ENCODE measurements at places on chromosomes 5 and 9.

- no peak for DNase-seq
Observed at GRCh38 chr5:170537451-170538095, 33.8 kb downstream of the KCNIP1 start.

DNA sequence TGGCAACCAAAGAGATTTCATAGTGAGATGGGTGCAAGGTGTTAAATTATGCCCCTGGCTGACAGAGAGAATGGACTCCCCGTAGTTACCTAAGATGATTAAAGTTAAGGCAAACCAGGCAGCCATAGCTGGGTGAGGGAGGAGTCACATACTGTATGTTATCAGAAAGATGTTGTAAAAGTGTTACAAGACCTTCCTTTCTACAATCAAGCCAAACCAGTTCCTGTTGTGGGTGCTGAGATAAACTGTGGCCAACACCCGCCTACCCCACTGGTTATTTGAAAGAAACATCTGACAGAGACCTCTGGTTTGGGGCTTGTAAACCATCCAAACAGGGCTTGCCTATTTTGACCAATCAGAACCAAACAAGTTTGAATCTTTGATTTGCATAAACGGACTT lies 684.7 kb upstream of the NUDT12 start:
- no peak for DNase-seq

GRCh38 chr9:34154057-34154456 lies 24.8 kb upstream of the UBAP1 start:
- DNase-seq = no peak

DNA sequence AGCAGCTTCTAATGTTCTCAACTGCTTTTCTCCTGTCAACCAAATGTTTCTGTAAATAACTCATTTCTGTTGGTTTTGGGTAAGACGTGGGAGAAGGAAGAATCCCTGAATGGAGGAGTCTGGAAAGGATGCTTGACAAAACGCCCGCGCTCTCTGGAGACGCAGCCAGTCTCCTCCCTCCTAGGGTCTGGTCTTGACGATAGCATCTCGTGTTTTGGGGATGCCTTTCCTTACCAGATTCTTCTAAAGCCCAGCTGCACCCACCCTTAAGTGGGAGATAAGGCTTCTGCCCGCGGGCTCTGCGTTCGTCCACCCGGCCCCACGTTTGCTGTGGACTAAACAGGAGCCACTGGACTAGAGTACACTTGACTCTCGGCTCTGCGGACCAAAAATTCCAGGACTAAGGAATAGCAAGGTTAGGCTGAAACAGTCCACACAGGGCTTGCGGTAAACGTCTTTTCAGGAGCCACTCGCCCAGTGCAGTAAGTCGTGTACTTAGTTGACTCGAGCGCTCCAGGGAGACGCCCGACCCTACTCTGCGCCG lies 491 bp upstream of the CTSL start:
- DNase-seq = no peak

DNA sequence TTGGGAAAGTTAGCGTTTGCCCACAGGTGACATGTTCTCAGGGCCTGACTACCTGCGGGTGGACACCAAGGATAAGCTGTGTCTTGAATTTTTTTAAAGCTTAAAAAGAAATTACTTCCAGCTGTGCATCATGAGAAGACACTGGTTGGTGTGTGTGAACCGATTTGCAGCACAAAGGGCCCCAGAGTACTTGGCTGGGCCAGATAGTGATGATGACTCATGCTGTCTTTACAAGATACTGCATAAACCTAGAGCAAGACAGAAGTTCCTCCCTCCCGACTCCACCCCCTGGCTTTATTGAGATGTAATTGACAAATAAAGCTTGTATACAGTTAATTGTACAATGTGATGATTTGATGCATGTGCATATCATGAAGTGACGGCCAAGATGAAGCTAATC lies 212.8 kb downstream of the NXNL2 start:
- DNase-seq = no peak

DNA sequence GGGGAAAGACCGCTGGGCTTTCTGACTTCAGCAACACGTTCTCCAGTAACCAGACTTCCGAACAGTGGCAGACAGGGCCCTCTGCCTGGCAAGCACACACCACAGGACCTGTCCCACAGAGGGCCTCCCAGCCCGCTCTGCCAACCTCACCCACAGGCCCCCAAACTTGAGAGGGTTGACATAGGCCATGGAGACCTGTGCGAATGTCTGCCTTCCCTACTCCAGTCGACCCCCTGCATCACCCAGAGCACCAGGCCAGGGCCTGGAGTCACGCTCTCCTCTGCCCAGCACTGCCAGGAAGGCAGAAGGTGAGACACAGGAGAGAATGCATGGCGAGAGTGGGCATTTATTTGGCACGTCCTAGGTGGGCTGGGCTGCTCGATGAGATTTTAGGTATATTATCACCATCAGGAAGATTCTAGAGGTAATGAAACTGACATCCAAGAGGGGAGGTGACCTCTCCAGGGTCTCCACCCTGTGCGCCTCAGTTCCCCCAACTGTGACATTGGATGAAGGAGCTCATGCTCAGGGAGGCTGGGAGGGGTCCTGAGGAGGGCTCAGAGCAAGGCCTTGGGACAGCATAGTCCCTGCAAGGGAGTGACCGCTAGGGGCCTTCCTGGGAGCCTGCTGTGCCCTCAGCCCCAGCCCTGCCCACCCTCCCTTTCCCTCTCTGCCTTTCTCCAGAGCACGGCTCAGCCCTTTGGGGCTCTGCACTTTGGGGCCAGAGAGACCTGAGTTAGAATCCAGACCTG lies 54.9 kb downstream of the DUSP1 start:
- no peak for DNase-seq

GRCh38 chr9:110206389-110206788 lies 1.6 kb downstream of the C9orf152 start:
- DNase-seq = no peak

DNA sequence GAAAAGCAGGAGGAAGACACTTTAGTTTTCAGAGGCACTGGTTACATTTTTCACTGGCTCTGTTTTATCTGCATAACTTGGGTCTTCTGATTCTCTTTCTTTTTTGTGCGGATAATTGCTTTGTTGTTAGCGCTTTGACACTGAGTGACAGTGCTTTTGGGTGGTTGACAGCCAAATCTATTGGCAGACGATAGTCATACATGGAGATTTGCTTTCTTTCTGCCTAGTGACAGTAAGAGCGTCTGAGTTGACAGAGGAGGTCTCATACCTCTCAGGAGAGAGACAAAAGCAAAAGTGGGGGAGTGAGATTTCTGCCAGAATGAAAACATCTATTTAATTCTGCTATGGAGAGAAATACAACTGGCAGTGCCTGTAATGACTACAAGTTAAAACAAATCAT lies 2278.0 kb upstream of the WWC1 start:
- no peak for DNase-seq

- peak; percentile 93 for DNase-seq
Observed at GRCh38 chr5:180090098-180090768, 18.7 kb upstream of the RNF130 start.

GRCh38 chr5:62007457-62007856 lies 298.5 kb upstream of the KIF2A start:
- DNase-seq = no peak

- no peak for DNase-seq
Observed at GRCh38 chr5:152622628-152623027, 217.5 kb upstream of the NMUR2 start.

DNA sequence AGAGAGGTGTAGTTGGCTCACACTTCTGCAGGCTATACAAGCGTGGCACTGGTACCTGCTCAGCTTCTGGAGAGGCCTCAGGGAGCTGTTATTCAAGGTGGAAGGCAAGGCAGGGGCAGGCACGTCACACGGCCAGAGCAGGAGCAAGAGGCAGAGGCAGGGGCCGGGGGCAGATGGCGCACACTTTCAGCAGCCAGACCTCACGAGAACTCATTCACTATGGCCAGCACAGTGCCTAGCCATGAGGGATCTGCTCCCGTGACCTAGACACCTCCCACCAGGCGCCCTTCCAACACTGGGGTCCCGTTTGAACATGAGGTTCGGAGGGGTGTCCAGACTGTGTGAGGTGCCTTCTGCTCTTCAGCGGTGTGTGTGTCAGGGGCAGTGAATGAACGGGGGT lies 71.0 kb upstream of the FCN1 start:
- DNase-seq = no peak

- no peak for DNase-seq
Observed at GRCh38 chr5:107704681-107705401, 34.1 kb upstream of the EFNA5 start.

- no peak for DNase-seq
Observed at GRCh38 chr5:131987251-131987650, 24.2 kb downstream of the ACSL6 start.

- no peak for DNase-seq
Observed at GRCh38 chr5:67140413-67140812, 56.2 kb downstream of the CD180 start.

DNA sequence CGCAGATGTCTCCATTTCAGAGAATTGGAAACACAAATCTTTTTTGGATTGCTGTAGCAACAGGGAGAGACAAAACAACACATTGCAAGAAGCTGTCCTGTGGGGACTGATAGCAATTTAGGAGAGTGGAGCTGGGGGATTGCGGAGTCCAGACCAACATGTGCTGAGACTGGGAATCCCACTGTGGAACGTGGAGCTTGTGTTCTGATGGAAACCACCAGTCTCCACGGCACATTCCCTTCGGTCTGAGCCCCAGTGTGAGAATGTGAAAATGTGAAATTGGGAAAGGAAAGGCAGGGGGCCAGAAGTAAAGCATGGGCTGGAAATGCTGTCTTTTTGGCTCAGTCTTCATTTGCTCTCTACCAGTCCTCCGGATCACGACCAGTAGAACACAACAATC lies 348.8 kb upstream of the TNC start:
- DNase-seq = no peak

DNA sequence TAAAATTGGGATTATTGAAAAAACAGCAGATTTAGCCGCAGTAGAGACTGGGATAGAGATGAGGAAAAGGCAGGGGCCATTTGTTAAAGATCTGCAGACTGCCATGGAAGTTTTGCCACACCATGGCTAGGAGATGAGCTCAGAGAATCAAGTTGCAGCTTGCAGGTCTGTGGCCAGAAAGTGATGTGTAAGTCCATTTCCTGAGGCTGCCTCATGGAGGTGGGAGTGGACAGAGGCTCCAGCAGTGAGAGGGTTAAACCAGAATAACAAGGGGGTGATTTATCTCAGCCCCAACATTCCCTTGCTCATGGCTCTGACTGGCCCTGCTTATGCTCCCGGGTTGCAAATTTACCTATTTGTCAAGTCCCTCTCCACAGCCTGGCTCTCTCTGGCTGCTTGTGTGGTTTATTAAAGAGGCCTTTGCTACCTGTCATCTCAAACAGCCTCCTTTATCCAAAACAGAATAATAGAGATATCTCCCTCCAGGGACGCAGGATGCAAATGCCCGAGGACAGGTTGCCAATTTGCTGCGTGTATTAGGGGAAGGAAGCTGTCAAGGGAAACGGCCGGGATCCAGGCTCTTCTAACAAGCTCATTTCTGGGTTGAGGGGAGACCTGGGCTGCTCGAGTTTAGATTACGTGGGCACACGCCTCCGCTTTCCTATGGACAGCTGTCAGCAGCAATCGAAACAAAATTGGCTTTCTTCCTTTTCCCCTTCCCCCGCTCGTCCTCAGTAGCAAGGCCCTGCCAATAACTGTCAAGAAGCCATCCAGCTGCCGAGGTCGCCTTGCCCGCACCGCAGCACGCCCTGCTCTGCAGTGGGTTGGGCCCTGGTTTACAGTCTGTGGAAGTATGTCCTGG lies 72.8 kb upstream of the PITX1 start:
- no peak for DNase-seq
